ENCODE measurements at places on chromosomes 16 and 17.

DNA sequence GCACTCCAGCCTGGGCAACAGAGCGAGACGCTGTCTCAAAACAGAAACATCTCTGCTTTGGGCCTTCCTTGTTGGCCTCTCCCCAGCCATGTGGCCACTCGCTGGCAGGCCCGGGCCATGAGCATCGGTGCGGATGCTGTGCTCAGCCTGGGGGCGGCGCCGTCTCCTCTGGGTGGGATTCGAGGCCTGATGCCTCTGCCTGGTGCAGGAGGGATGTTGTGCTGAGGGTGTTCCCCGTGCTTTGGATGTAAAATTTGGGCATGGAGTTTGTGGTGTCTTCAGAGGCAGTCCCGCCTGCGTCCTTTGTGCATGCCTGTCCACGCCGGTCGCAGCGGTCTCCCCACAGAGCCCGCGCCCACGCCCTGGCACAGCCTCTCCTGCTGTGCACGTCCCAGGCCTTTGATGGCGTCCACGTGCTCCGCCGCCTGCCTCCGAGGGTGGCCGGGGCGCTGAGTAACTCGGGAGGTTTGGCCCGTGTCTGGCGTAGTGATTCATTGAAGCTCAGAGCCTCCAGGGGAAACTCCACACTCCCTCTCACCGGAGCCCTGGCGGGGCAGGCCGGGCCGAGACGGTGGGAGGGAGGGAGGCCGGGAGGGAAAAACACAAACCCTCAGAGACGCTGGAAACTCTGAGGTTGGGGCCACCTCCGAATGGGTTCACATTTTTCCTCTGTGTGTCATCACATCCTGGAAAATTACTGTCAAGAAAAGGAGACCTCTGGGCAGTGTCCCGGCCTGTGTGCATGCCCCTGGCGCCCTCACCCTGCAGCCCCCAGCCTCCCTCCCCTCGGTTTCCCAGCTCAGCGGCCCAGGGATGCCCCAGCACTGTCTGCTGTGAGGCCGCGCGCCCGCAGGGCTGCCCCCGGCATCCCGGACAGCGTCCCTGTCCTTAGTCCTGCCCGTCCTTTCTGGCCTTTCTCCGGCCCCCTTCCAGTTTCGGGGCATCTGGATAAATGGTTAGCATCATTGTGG, 19.0 kb downstream of the CENPX start:
- peak; percentile 72 for DNase-seq

DNA sequence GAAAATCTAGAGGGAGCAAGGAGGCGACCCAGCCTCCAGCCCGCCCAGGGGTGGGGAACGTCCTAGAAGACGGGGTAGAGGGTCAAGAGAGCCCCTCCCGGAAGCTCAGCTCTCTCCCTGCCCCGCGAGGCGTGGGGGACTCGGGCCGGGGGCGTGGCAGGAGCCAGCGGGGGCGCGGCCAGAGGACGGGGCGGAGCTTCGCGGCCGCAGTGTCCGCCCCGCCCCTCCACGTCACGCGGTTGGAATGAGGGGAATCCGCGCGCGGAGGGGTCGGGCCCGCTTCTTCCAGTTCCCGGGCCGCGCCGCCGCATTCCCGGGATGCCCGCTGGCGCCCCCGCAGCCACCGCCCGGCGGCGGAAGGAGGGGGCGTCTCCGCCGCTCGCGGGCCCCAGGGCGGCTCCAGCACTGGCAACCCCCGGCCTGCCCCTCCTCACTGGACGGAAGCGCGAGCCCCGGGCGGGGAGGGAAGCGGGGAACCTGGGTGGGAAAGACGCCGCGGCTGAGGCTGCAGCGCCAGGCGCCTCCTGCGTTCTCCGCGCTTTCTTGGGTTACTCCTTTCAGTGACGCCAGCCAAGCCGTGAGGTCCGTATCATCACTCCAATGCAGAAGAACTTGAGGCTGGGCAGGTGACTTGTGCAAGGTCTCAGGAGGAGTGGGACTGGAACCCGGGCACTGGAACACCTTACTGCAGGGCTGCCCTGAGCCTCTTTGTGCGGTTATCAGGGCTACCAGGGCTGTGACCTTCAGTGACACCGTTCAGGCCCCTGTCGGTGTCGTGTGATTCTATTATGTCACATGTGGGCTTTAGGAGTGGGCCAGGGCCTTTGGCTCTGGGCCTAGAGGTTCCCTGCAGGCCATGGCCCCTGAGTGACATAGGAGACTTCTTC, 4.3 kb downstream of the MYO1C start:
- DNase-seq: peak; percentile 69

GRCh38 chr17:77312786-77313599, 172.2 kb downstream of the SEC14L1 start:
- no peak for DNase-seq

- no peak for DNase-seq
Measured at GRCh38 chr16:8721336-8722024, 47.1 kb downstream of the ABAT start.

GRCh38 chr16:25868706-25869370, 177.1 kb downstream of the HS3ST4 start:
- DNase-seq: no peak

- DNase-seq: no peak
Measured at GRCh38 chr16:11692171-11692570, 23.9 kb downstream of the SNN start.

DNA sequence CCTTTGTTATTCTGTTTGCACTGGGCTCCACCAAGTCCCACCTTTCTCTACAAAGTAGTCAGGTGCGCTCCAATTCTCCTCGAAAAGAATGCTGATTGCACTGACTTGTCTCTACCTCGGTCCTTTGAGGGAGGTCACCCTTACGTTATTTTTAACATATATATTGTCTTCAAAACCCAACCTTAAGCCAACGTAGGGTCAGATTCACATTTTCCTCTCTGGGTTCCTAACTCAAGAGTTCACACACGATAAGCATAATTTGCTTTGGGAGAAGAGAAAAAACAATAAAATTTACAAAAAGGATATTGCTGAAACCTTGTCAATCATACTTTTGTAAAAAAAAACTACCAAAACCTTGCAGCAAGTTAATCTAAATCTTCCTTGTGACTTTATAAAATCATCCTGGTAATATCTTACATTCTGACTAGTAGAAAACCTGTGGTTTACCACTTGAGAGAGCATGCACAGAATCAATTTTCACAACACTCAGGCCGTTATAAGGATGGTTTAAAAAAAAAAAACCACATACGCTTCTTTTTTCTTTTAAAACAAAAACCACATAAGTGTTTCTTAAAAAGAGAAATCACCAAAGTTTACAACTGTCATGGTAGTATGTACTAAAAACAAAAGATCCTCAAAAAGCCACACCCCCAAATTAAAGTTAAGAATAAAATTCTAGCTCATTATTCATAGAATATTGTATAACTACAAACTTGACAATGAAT, 72.2 kb upstream of the TRAP1 start:
- no peak for DNase-seq

DNA sequence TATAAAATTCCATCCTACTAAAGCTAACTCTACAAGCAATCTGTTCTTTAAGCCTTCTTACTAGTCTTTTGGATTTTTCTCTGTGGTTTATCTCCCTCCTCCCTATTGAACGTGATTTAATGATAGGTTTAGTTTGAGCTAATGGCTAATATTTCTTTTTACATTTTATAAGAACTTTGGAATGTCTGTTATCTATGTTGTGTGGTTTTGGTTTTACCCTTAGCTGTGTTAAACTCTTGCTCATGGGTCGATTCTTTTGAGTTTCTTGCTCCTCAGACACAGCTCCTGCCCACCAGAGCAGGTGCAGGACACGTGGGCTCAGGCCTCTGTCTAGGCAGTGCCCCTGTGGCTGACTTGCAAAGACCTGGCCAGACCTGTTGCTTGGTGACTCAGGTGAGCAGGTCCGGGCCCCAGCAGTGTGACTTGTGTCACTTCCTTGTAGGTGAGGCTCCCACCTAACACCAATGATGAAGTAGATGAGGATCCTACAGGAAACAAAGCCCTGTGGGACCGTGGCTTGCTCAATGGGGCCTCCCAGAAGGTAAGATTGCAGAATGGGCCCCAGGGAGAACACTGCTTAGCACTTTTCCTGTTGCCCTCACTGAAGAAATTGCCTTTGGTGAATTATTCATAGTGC, 45.1 kb downstream of the SF3B3 start:
- no peak for DNase-seq

GRCh38 chr16:4315186-4316107, at the start of gene GLIS2:
Gene GLIS2 (plus strand): TSS chr16:4316067. CDS start chr16:4332281, 16,214 bp downstream.
- DNase-seq: peak; percentile 89

DNA sequence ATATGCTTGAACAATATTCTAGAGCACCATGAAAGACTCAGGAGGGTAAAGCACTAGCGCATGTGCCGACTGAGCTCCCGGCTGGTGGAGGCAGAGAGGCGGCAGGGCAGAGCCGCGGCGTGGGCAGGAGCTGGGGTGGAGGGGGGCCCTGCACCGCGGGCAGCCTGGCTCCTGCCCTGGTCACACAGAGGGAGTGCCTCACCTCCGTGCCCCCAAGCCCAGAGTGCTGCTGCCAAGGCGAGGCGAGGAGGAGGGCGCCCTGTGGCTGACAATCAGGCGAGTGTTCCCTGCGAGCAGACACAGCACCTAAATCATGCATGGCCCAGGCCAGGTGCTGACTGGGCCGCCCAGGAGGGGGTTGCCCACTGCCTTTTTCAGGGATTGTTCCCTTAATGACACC, 105.8 kb upstream of the TNRC6C start:
- no peak for DNase-seq

- peak; percentile 40 for DNase-seq
Measured at GRCh38 chr16:29808219-29808900, 2.0 kb downstream of the MAZ start.

DNA sequence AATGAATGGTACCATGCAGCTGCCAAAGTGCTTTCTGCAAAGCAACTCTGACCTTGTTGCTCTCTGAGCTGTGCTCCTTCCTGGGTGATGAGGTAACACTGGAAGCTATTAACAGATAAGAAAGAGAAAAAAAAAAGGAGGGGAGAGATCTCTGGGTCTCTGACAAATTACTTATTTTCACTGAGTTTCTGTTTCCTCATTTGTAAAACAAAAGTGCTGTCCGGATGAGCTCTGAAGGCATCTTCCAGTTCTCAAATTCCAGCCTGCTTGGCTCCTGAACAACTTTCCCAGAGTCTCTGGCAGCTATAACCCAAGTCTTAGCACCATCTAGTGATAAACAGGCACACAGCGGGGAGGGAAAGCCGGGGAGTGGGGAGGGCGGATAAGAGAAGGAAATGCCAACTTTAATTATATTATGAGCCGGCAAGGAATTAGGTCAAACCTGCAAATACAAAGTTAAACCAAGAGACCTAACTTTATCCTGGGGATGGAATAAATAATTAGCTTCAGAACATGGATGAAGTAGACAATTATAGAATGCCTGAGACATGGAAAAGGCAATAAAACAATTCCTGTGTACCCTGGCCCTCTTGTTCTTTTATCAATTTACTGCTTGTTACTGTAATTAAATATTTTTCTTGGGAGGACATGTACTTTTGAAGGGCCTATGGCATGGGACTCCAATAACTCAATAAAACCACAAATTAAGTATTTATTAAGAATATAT, 61.3 kb upstream of the KIFC3 start:
- DNase-seq: peak; percentile 57

- DNase-seq: no peak
Measured at GRCh38 chr16:69077251-69077650, 28.2 kb upstream of the HAS3 start.

DNA sequence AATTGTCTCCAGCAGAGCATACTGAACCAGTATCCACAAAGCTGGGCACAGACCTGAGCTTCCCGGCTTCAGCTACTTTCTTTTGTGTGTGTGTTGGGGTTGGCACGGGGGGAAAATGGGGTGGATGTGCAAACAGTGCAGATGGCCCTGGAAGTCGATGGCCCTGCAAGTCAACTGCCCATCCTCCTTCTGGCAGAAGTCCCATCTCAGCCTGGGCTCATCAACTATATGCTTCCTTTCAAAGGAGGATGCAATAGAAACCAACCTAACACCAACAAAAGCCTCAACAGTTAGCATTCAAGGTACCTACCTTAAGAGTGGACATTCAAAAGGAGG, 55.7 kb downstream of the SOX9 start:
- no peak for DNase-seq

- peak; percentile 67 for DNase-seq
Measured at GRCh38 chr16:70253291-70254106, 1.8 kb upstream of the EXOSC6 start.

GRCh38 chr16:25411396-25412081, 153.9 kb upstream of the ZKSCAN2 start:
- DNase-seq: no peak

GRCh38 chr17:33404070-33404819, 111.2 kb upstream of the ASIC2 start:
- DNase-seq: no peak

DNA sequence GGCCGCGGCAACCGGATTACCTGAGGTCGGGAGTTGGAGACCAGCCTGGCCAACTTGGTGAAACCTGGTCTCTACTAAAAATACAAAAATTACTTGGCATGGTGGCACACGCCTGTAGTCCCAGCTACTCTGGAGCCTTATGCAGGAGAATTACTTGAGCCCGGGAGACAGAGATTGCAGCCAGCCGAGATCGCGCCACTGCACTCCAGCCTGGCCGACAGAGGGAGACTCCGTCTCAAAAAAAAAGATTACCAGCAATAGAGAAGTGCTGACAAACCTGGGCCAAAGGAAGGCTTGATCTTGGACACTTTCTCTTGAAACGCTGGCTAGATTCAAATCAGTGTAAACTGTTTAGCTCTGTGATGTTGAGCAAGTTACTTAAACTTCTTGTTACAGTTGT, 4.3 kb downstream of the MT1H start:
- DNase-seq: no peak

DNA sequence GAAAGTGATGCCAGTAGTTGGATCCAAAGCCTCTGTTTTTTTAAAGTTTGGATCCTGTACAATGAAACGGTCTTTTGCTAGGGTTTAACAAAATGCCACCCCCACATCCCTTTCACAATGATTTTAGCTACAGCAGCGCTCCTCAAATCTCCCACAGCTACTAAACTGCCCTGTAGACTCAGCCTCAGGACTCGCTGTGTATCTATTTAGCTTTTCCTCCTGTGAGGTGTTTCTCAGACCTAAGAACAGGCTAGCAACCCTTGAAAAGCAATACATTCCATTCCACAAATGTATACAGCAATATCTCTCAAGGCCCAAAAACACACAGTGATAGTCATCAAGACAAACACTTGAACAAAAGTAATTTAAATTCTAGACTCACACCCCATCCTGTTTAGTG, 206.4 kb downstream of the ZFHX3 start:
- no peak for DNase-seq

- no peak for DNase-seq
Measured at GRCh38 chr16:81485824-81486539, 41.4 kb downstream of the CMIP start.

GRCh38 chr17:74968361-74968780, 4.2 kb downstream of the HID1 start:
- no peak for DNase-seq

DNA sequence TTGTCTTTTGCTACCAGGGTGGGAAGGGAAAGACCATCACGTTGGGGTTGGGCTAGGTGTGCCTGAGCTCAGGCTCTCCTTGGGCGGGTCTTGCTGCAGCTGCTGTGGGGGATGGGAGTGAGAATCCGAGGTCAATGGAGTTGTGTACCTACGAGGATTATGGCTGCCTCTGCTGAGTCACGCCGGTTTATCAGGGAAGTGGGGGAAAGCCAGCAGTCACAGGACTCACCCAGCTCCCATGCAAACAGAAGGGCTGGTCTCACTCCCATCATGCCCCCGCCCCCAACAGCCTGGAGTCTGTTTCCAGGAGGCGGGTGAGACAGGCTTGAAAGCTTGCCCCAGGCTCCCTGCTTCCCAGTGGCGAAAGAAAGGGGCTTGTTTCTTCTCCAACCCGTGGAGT, 1259.0 kb upstream of the GOT2 start:
- DNase-seq: no peak

GRCh38 chr17:63974594-63975192, 2.0 kb upstream of the SCN4A start:
- no peak for DNase-seq

All from BE2C (cell line).